Activated CD4-positive, alpha-beta T cell treated with anti-CD3 and anti-CD28 coated beads for 1 hour (primary cell): ENCODE measurements at places on chromosomes 2 and 18.

DNA sequence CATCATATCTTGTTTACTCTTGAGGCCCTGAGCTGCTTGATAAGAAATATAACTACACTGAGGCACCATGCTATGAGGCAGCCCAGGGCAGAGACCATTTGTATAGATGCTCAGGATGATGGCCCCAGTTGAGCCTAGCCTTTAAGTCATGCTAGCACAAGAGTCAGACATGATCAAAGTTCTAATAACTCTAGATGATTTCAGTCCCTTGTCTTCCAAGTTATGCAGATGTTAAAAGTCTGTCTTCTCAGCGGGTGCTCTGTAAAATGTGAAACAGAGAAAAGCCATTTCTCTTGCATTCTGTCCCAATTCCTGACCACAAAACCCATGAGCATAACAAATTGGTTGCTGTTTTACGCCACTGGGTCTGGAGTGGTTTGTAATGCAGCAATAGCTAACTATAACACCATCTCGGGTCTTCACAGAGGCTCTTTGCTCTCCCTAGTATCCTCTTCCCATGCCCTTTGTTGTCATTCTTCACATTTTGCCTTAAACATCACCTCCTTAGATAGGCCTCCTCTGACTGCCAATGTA, 49.6 kb downstream of the NXPH2 start:
- no peak for DNase-seq

- DNase-seq = no peak
Measured at GRCh38 chr18:8605974-8606373, 3.3 kb upstream of the RAB12 start.

- no peak for DNase-seq
Measured at GRCh38 chr2:193583638-193584400, 1389.1 kb upstream of the TMEFF2 start.

DNA sequence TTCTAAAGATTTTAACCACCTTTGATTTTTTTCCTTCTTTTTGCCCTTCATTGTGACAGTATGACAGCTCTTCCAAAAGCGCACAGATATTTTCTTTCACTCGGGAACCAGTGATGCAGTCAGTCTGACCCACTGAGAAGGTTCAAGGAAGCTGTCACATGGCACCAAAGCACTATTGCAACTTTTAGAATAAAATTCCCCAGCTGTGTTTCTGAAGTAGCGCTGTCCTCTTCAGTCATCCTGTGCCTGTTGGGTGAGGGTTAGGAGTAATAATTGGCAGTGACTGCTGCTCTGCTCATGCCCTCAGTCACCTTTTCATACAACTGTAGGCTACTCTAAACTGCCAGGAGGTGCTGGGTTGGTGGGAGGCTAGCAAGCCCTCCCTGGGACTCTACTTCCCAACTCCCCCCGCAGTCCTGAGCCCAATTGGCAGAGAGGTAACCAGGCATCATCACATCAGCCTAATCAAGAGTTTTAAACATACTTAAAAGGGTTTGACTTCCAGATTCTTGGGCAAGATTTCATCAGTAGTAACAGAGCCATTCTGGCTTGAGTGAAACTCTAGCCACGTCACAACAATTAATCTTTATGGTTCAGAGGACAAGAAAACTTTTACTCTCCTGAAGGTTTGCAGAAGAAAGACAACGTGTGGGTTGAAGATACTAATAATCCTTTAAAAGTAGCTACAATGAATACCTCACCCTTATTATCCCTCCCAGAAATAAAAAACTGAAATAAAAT, 473.3 kb downstream of the FBXO15 start:
- DNase-seq = no peak

DNA sequence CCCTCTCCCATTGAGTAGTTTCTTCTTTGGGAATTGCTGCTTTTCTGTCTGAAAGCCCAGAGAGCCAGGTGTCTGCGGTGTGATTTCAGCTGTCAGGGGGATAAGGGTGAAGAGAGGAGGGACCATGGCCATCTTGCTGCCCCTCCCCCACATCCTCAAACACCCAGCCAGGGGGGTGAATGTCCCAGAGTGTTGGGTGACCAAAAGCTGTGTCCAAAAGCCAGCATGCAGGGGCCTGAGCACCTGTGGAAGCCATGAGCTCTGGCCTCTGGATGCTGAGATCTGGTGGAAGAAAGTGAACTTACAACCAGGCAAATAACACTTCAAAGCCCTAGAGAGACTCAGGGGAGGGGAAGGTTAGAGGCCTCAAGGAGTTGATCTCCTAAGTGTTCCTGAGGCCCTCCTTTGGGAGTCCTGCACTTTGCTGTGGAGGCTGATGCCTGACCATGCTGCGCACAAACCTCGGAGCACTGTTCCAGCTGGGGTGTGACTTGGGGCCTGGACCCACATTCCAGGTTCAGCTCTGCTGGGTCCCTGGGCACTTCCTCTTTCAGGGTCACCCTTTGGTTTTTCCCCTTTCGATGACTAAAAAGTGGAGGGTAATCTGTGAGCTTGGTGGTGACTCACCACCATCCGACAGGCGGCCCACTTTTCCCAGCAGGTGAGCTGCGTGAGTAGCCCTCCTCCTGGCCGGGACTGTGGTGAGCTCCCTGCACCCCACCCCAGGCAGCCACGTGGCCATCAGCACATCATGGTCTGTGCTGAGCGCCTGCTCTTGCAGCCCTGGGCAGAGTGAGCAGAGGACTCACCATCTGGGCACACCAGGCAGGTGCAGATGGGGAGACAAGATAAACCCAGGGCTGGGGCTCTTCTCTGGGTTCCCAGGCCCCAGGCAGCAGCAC, 66.8 kb upstream of the FOSL2 start:
- DNase-seq = no peak
